ENCODE measurements at places on chromosomes 1 and 21.

DNA sequence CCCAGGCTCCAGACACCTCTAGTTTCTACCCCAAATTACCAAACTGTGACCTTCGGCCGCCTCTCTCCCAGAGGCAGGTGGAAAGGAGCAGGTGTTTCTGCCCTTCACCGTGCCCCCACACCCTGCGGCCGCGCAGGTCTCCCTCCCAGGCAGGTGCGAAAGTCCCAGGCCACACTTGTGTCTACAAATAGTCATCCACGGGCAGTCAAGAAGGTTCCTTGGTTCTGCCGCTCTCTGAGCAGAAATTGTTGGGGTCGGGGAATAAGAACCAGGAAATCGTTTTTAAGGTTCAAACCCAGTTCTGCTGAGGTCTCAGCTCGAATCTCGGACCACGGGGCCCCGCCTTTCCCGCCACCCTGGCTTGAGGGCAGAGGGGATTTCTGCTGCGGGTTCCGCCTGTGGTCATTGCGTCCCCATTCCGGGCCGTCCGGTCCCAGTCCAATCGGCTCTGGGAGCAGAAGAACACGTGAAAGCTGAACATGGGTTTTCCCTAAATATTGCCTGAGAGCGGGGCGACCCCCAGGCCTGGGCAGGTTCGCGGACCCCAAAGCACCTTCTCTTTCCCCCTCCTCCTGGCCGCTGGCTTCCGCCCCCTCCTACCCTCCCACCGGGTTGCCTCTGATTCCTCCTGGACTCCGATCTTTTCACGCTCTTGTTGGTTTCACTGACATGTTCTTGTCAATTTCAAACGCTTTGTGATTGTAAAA is 1.2 kb upstream of the ATF3 start:
- peak; percentile 52 for DNase-seq

GRCh38 chr1:153760440-153760839 is 14.8 kb upstream of the SLC27A3 start:
- DNase-seq = no peak

DNA sequence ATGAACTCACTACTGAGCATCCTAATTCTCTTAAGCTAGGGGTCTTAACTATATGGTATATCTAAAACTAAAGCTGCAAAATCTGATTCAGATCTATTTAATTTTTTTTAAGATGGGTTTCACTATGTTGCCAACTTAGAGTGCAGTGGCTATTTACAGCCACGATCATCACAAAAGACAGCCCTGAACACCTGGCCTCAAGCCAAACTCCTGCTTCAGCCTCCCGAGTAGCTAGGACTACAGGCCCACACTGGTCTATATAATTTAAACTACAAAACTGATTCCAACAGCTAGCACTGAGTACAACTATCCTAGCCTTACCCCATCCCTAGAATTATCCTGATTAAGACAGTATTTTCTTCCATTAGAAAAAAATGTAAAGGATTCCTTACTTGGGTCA is 37.1 kb downstream of the EIF4G3 start:
- no peak for DNase-seq

DNA sequence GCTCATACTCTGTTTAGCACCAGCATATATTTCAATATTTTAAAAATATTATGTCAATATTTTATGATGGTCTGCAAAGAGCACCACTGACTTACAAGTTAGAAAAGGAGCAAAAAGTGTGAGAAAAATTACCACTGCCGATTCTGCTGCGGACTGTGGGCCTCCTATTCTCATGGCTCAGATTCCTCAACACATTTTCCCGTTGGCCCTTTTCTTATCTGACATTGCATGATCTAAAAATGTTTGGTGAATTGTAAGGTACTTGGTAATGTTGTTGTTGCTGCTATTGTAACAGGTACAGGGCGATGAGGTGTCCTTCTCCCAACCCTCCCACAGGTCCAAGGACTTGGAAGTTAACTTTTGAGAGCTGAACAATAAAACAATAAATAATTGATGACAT is 737 bp downstream of the C1orf162 start:
- no peak for DNase-seq

DNA sequence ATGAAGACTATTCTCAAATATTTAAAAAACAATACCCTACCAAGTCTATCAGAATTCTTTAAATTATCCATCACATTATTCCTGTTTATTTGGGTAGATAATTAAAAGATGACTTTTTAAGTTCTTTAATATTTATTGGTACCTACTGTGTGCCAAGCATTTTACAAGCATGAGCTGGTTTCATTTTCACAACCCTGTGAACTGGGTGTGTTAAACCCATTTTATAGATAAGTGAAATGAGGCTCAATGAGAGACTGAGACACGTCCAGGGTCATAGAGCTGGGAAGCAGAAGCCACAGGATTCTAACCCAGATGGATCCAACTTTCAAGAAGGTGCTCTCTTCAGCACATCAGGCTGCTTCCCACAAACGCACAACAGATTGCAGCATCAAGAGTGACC is 12.3 kb downstream of the LRRN2 start:
- no peak for DNase-seq

DNA sequence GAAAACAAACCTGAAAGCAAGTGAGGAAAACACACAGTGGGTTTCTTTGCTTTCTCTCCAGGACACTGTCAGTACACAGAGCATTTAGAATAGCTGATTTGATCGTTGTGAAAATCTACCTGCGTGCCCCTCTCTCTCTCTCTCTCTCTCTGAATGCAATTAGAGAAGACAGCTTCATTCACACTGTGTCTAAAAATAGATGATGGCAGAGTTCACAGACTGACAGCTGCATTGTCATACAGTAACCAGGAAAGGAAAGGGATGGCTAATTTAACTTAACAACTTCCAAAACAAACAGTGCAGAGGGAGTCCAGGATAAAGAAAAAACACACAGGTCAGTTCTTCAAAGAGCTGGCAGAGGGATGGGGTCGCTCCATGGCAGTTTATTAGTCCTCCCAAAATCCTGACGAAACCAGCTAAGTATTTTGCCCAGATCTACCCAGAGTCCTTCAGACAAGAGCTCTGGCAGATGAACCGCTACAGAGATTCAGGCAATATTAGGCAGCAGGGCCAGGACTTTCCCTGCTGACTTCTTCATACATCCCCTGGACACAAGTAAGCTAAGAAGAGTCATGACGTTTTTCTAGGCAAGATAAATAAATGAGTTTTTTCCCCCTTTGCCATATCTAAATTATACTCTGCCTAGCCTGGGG is 58.9 kb downstream of the WLS start:
- no peak for DNase-seq

DNA sequence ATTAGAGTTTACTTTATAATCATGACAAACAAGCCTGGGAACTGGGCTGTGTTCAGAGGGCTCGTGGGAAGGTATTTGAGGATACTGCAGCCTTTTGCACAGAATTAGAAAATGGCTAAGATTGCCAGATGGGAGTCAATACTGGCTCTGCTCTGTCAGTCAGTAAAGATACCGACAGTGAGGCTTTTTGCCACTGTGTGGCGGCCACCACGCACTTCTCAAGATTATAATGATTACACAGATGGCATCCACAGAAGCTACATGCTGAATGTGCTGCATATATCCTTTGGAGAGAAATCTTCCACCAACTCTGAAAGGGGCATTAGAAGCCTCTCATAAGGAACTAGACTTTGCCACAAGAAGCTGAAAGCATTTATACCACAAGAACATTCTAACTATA is 213.4 kb upstream of the PTBP2 start:
- no peak for DNase-seq

DNA sequence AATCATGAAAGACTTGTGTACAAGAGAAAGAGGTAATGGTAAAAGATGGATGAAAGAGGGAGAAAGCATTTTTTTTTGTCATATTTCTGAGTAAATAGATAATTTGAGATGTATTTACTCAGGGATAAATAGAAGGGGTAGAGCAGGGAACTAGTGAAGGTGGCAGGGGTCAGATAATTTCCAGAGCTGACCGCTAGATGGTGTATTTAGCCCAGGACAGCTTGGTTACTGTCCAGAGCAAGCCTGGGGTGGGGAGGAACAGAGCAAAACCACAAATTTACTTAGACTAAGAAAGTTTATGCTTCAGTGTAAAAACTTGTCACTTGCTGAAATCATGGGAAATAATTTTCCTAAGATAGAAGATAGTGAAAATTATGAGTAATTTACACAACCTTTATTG is 91.5 kb downstream of the XCL2 start:
- no peak for DNase-seq

DNA sequence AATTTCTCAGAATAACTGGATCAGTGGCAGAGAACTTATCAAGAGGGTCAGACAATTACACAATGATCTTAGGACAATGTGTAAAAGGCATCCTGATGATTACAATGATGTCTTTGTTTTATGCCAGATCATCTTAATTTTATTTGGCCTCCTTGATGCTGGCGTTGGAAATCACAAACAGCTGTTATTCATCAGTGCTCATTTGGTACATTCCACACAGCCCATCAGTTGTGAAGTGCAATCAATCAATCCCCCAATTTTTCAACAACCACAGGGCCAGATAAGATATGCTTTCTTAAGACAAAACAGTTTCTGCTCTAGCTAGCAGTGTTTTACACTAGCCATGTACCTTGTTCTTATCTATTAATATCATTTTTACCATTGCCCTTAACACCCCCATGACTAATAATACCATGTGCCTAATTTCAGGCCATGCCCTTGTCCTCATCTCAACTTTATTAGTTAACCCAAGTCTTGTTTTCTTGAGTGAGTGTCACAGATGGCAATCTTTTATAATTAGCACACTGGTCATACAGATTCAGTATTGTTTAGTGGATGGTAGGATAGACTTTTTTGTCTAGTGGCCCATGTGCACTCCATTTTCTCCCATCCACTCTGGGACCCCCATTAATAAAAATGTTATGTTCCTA is 40.8 kb upstream of the COL24A1 start:
- DNase-seq = no peak

- no peak for DNase-seq
Measured at GRCh38 chr1:211653293-211653692, 22.1 kb downstream of the NEK2 start.
